Ascending aorta (tissue), 2 donors: ENCODE measurements at places on chromosomes 3 and 15.

- no peak for DNase-seq
- H3K27me3 ChIP-seq = no peaks in the 10 kb centered on the region
- no peak overlapping the region for H3K4me3 ChIP-seq
Measured at GRCh38 chr15:59197454-59197853, 9.2 kb upstream of the LDHAL6B start.

GRCh38 chr3:7978087-7978422 is 523.6 kb upstream of the LMCD1 start:
- H3K4me3 ChIP-seq = no peak overlapping the region
- no peaks in the 10 kb centered on the region for H3K4me1 ChIP-seq
- DNase-seq = no peak
- H3K36me3 ChIP-seq = no peaks in the 10 kb centered on the region
- no peaks in the 10 kb centered on the region for H3K27me3 ChIP-seq

GRCh38 chr3:39191773-39192172 is 622 bp downstream of the XIRP1 start:
- no peaks in the 10 kb centered on the region for H3K4me1 ChIP-seq
- no peaks in the 10 kb centered on the region for H3K36me3 ChIP-seq
- no peak for DNase-seq
- H3K27ac ChIP-seq = no peak overlapping the region

DNA sequence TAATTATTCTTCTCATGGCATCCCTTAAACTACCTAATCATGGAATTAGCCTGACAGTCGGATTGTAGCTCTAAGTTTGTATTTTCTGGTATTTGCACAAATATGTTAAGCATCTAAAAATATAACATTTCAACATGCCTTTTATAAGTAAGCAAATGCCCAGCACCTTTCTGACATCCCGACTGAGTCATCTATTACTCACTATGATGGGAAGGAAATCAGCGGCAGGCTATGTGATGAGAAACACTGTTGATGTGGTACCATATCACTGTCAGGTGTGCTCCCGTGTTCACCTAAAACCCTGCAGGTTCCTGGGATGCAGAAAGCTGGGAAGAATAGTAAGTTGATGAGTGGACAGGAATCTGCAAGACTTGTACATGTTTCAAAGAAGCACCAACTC is 367.8 kb upstream of the IL12A start:
- no peak for DNase-seq
- no peaks in the 10 kb centered on the region for H3K36me3 ChIP-seq
- H3K27ac ChIP-seq = no peak overlapping the region
- no peaks in the 10 kb centered on the region for H3K27me3 ChIP-seq
- no peak overlapping the region for H3K4me3 ChIP-seq

DNA sequence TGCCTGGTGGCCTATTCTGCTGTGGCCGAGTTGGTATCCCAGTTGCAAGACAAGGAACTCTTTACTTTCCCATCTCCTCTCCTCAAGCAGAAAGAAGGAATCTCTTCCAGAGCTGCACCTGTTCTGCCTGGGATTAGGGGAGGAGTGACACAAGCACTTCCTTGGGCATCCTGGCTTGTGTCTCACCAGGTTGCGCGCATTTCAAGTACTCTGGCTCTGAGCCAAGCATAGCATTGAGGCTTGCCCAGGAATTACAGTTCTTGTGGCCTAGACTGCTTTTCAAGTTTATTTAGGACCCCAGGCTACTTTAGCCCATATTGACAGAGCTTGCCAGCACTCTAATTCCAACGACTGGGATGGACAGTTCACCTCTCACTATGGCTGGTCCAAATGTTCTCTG is 150.5 kb downstream of the RSRC1 start:
- no peaks in the 10 kb centered on the region for H3K4me1 ChIP-seq
- H3K36me3 ChIP-seq = no peaks in the 10 kb centered on the region
- H3K27ac ChIP-seq = no peak overlapping the region
- H3K4me3 ChIP-seq = no peak overlapping the region
- H3K27me3 ChIP-seq = no peaks in the 10 kb centered on the region

GRCh38 chr3:17551333-17551732 is 191.1 kb downstream of the TBC1D5 start:
- no peaks in the 10 kb centered on the region for H3K27me3 ChIP-seq
- H3K4me3 ChIP-seq = no peak overlapping the region
- peaks cover 12% of the 10 kb centered on the region for H3K4me1 ChIP-seq
- DNase-seq = no peak

- H3K4me1 ChIP-seq = no peaks in the 10 kb centered on the region
- H3K36me3 ChIP-seq = no peaks in the 10 kb centered on the region
- DNase-seq = no peak
- no peak overlapping the region for H3K4me3 ChIP-seq
Measured at GRCh38 chr3:170713653-170714052, 127.8 kb upstream of the SLC7A14 start.

- no peaks in the 10 kb centered on the region for H3K4me1 ChIP-seq
- H3K27me3 ChIP-seq = no peaks in the 10 kb centered on the region
- DNase-seq = no peak
- peaks cover 68% of the 10 kb centered on the region for H3K36me3 ChIP-seq
- H3K4me3 ChIP-seq = no peak overlapping the region
Measured at GRCh38 chr3:193662757-193663322, 69.8 kb downstream of the OPA1 start.

DNA sequence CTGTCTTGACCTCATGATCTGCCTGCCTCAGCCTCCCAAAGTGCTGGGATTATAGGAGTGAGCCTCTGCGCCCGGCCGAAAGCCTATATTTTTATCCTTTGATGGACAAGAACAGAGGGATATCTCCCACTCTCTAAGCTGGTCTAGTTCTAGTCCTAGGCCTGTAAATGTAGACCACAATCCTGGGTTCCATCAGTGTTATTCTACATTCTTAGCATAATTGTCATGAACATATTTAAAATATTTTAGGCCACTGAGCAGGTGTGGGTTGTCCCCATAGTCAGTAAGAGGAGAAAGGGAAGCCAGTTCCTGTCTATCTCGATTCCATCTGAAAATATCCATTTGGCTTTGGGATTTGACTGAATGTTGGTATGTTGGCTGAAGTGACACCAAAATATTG is 118.1 kb downstream of the EBLN2 start:
- no peaks in the 10 kb centered on the region for H3K4me1 ChIP-seq
- no peaks in the 10 kb centered on the region for H3K27me3 ChIP-seq
- no peaks in the 10 kb centered on the region for H3K36me3 ChIP-seq
- no peak overlapping the region for H3K27ac ChIP-seq

DNA sequence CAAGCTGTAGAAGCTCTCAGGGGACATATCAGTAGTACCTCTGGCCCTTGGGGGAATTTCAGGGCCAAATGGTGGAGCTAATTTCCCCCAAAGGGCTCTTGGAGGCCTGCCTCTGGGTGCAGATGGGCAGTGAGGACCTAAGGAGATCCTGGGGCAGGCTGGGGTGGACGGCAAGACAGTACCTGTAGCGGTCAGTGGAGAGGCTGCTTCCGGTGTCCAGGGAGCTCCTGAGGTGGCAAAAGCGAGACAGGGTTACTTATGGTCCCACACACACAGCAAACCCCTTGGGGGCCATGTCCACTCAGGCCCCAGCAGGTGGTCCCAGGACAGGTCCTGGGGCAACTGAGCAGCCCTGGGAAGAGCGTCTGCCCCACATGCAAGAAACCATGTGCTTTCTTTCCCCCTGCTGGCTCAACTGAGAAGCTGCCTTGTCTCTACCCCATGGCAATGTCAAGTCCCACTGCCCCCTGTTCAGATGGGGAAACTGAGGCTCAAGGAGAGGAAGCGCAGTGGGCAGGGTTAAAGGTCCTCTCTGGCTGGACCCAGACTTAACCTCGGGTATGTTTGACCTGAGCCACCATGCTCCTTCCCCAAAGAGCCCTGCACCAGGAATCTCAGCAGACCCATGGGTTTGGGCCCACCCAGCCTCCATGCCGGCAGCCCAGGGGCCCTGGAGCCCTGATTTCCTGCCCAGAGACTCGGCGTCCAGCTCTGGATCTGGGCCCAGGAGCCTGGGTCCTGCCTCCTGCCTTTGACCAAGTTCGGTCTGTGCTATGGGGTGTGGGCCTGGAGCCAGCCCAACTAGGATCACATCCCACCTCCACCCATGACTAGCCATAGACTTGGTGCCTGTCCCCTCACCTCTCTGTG is 25.7 kb downstream of the IQSEC1 start:
- H3K4me3 ChIP-seq = no peak overlapping the region
- no peaks in the 10 kb centered on the region for H3K4me1 ChIP-seq
- H3K36me3 ChIP-seq = no peaks in the 10 kb centered on the region
- no peak for DNase-seq

DNA sequence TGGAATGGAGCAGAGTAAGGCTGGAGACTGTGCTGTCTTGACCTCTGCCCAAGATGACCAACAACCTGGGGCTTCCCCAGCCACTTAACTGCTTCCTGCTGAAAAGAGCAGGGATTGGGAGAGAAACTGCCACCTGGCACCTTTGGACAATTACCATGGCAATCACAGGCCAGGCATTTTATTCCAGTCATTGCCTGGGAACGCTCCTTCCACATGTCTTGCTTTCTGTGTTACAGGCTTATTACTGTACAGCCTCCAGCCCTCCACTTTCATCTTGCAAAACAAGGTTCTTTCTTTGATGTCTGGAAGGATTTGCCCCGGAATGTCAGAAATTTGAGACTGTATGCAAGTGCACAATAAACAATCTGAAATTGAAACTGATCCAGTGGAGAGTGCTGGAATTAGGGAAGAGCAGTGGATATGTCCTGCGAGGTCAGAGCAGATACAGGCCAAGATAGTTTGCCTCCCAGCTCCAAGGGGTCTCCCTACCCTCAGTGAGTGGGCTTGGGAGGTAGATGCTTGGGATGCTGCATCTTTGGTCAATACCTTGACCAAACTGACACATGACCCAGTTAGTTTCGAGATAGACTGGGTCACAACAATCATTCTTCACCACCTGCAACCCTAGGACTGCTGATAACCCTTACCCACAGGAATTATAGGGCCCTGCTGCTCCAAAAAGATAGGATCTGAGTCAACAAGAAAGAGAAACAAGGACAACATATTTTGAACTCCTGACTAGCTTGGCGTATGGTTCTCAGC is 2.7 kb downstream of the PPP1R14D start:
- DNase-seq = no peak
- H3K4me3 ChIP-seq = no peak overlapping the region
- no peaks in the 10 kb centered on the region for H3K36me3 ChIP-seq

DNA sequence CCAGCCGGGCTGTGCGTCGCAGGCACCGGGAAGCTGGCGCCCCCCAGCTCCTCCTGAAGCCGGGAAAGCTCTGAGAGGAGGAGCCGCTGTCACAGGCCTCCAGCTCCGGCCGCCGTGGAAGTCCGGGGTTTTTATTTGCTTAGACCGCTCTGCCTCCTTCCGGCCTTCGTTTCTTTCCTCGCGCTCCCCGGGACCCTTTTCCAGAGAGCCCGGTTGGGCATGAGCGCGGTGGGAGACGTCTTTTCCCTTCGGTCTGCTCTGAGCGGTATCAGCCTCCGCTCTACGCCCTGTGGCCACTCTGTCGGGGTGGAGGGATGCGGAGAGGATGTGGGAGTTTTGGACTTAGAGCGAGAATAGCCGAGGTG is 559 bp downstream of the SENP5 start:
- peaks cover 12% of the 10 kb centered on the region for H3K4me1 ChIP-seq
- peak overlapping the region; percentile 89 for H3K4me3 ChIP-seq
- peak overlapping the region; percentile 95 for H3K27ac ChIP-seq
- H3K36me3 ChIP-seq = no peaks in the 10 kb centered on the region

- H3K27ac ChIP-seq = no peak overlapping the region
- H3K36me3 ChIP-seq = no peaks in the 10 kb centered on the region
- peaks cover 60% of the 10 kb centered on the region for H3K4me1 ChIP-seq
- no peak for DNase-seq
- no peaks in the 10 kb centered on the region for H3K27me3 ChIP-seq
- no peak overlapping the region for H3K4me3 ChIP-seq
Measured at GRCh38 chr3:177340243-177340830, 143.1 kb upstream of the TBL1XR1 start.

GRCh38 chr15:83248151-83249029 is 36.1 kb downstream of the BNC1 start:
- H3K4me3 ChIP-seq = no peak overlapping the region
- no peaks in the 10 kb centered on the region for H3K36me3 ChIP-seq
- no peak overlapping the region for H3K27ac ChIP-seq
- no peaks in the 10 kb centered on the region for H3K4me1 ChIP-seq
- no peak for DNase-seq
- H3K27me3 ChIP-seq = no peaks in the 10 kb centered on the region
